ENCODE measurements at places on chromosomes 5 and 9. TPM values are rescaled to one million over a fixed set of nuclear protein-coding genes. Genes with fewer than 3 reads are reported as not detected.

DNA sequence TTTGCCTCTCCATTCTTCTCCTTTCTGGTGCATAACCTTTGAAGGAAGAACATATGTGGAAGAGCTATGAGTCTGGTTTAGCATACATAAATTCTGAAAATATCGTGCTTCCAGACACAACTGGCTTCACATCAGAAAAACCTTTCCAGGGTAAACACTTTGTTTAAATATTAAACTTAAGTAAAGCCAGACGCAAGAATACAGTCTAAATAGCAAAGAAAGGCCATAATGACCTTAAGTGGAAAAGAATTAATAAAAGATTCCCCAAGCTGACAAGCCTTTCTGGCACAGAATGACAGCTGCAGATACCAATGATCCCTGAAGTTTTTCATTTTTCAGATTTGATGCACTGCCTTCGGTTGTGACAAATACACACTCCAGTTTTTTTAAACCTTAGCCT is 13.5 kb upstream of the TSSK1B start:
- DNase-seq, result no peak

GRCh38 chr5:88063813-88064212 is 204.8 kb downstream of the TMEM161B start:
- no peak for DNase-seq

DNA sequence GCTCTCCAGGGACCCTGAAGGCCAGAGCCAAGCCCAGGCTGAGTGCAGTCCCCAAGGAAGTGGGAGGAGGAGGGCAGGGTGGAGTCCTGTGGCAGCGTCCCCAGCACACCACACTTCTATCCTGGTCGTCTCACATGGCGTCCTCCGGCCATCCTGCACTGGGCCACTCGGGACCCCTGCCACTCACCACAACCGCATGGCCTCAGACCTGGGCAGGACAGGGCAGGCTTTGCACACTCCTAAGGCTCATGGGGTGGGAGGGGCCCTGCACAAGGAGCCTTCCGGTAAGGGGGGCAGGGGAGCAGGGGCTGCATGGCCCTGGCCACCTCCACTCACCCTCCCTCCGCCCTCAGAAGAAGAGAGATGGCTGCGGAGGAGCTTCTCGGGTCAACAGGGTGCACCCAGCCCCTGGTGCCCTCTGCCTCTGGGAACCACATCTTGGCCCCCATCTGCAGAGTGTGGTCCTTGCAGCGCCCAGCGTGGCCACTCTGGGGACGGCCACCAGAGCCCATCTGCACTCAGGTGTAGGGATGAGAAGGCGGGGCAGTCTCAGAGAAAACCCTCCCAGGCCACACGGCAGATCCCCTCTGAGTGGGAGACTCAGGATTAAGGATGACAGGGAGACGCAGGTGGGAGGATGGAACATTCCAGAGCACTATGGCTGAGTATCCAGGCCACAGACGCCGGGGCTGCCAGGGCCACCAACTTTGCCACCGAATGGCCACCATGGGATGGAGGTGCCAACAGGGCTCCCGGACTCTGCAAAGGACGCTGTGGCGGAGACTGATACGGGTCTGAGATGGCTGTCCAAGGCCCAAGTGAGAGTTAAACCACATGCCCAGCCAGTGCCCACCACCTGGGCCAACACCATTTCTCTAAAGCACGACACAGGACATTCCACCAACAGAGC is 7.6 kb downstream of the TPPP start:
- no peak for DNase-seq

- no peak for DNase-seq
Measured at GRCh38 chr9:100724886-100725285, 147.0 kb downstream of the CAVIN4 start.

- DNase-seq, result no peak
Measured at GRCh38 chr5:149782018-149782894, 52.1 kb downstream of the PPARGC1B start.

DNA sequence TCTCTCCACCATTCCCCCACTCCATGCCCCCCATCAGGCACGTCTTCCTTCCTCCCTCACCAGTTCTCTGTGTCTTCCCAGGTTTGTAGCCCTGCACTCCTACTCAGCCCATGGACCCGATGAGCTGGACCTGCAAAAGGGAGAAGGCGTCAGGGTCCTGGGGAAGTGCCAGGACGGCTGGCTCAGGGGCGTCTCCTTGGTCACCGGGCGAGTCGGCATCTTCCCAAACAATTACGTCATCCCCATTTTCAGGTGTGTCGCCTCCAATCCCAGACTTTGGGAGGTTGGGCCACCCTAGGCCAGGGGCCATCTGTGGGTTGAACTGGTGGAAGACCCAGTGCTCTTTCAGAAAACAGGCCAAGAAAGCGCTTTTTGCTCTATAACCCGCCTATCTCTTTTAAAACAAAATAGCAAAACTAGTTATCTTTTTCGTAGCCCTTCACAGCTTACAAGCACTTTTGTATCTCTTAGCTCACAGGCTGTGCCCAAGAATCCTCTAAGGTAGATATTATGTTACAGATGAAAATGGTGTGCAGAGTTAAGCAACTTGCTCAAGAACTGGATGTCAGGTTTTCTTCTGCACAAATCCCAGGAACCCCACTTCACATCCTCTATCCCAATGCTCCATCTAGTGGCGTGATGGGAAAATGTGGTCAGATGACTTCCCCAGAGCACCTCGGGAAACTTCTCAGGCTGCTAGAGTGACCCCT is 56.2 kb downstream of the PLAC8L1 start:
- peak; percentile 10 for DNase-seq

ENTREP1 gene
- 0.07 TPM for polyA plus RNA-seq

Data from BJ (cell line).